Mucosa of gallbladder (tissue), 1 donor: ENCODE measurements at places on chromosomes 6 and 20. TPM values are rescaled to one million over a fixed set of nuclear protein-coding genes. Genes with fewer than 3 reads are reported as not detected.

The HLA-DPA1 gene
- total RNA-seq = 185 TPM

The CCM2L gene
- 5.6 TPM for total RNA-seq

DNA sequence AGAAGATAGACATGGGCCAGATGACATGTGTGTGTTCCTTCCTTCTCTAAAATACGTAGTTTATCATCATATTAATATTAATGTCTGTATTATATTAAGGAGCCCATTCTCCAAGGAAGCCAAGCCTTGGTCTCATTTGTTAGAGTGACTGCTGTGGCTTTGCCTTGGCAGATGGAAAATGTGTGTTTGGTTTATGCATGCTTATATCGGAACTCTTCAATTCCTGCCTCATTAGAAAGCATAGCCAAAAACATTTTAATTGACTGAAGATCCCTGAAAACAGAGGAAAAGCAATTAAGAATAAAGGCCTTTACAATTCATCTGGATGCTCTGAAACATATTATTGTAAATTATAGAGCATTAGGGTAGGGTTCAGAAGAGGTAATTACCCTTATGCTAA lies 106.4 kb downstream of the COL9A1 start:
- DNase-seq = no peak

GRCh38 chr6:162198076-162198475 lies 529.5 kb downstream of the PRKN start:
- DNase-seq = no peak

- DNase-seq = peak; percentile 18
Observed at GRCh38 chr20:45229264-45230056, 8.3 kb downstream of the SEMG2 start.

- no peak for DNase-seq
Observed at GRCh38 chr6:42690151-42690702, 32.2 kb downstream of the PRPH2 start.
